ENCODE measurements at places on chromosomes 11 and 22.

DNA sequence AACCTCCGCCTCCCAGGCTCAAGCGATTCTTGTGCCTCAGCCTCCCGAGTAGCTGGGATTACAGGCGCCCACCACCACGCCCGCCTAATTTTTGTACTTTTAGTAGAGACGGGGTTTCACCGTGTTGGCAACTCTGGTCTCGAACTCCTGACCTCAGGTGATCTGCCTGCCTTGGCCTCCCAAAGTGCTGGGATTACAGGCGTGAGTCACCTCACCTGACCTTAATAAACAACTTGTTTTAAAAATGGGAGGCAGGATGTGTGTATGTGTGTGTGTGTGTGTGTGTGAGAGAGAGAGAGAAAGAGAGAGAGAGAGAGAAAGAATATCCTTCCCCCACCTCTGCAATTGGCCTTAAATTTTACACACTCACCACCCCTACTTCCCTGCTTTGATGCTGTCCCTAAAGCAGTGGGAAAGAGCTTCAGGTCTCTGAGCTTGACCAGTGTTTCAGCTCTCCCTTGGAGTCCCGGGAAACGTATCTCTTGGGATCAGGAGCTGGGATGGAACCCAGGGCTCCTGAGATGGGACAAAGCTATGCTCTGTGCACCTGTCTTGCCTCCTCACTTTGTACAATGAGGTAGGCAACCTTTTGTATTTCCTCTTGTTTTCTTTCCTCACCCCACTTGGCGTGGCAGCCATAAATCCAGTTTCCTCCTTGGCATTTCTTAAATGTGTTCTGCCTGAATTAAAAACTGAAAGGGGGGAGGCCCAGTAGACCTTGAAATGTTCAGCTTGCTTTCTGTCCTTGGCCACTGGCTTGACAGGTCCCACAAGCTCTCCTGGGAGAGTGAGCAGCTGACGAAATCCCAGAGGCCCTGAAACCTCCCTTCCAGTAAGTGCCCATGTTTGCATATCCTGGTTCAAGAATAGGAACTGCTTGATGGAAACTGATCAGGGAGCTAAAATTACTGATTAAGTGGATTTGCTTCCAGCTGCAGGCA lies 17.8 kb upstream of the XBP1 start:
- no peak for DNase-seq

DNA sequence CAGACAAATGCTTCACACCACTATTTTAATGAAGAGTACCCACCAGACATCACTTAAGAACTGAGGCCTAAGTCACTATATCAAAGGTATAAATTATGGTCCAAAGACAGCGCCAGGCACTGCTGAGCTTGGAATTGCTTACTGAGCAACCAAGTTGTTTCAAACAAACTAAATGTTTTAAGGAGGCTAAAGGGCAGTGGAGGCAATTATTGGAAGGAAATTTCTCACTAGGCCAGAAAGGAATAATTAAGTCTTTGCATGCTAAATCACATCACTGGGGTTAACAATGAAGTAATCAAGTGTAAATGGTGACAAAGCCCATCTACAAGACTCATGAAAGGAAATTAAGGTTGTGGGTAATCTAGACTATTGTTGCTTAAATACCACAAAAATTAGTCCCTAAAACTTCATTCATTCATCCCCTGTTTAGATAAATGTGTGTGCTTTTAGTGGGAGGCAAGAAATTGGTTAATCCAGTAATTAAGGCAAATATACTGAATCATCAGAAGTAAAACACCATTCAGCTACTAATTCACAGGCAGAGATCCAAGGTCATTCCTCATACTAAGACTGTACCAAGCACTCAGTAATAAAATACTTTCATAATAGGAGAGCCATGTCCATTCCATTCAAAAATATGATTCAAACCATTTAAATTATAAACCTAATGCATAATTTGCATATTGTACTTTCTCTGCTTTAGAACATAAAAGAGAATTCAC lies 21.2 kb downstream of the LGR4 start:
- no peak for DNase-seq

DNA sequence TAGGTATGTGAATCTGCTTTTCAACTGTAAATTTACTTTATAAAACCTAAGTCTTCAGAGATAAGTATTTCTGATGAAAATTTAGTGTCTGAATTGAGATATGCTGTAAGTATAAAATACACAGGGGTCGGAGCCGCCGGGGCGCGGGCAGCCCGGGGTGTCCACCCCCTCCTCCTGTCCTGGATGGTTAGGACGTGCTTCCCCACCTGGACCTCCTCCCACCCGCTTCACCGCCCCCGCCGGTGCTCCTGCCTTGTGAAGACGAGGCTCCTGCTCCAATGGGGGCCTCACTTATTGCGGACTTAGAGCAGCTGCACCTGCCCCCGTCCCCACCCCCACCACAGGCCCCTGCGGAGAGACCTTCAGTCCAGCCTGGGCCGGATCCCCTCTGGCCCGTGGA lies 21.3 kb upstream of the PHF21A start:
- DNase-seq, result no peak

DNA sequence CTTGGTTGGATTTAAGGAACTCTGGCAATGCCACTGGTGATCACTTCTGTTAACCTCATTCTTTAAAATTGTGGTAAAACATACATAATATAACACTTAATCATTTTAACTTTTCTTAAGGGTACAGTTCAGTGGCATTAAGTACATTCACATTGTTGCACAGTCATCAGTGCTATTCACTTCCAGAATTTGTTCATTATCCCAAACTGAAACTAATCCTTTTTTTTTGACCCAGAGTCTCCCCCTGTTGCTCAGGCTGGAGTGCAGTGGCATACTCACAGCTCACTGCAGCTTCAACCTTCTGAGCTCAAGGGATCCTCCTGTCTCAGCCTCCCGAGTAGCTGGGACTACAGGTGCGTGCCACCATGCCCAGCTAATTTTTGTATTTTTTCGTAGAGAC lies 10.6 kb downstream of the ELF5 start:
- DNase-seq, result no peak

GRCh38 chr22:46823654-46824053 lies 61.2 kb downstream of the TBC1D22A start:
- no peak for DNase-seq

GRCh38 chr22:23263651-23264555 lies 83.6 kb downstream of the BCR start:
- no peak for DNase-seq

- no peak for DNase-seq
Observed at GRCh38 chr11:119873761-119874421, 144.9 kb upstream of the NECTIN1 start.

DNA sequence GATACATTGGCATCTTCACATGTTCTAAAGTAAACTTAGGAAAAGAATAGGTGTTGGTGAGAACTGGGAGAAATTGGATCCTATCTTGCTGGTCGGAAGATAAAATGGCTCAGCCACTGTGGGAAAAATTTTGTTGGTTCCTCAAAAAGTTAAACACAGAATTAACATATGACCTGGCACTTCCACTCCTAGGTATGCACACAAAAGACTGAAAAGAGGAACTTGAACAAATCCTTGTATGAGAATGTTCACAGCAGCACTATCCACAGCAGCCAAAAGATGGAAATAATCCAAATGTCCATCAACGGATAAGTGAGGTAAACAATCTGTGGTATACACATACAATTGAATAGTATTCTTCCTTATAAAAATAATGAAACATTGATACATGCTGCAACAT lies 4.8 kb upstream of the TPH1 start:
- no peak for DNase-seq

DNA sequence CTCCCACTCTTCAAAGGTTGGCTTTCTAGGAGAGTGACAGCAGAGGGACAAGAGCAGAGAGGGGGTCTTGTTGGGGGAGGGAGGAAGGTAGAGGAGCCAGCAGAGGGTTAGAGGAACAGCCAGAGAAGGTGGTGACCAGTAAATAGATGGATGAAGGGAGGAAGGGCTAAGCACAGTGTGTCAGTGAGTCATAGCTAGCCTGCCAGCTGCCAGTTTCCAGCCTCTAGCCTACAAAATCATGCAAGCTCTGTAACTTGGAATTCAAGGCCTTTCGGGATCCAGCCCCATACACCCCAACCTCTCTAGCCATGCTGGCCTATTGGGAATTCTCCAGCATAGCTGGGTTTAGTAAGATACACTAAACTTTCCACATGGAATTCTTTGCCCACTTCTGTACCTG lies 147.4 kb upstream of the TEAD1 start:
- no peak for DNase-seq

DNA sequence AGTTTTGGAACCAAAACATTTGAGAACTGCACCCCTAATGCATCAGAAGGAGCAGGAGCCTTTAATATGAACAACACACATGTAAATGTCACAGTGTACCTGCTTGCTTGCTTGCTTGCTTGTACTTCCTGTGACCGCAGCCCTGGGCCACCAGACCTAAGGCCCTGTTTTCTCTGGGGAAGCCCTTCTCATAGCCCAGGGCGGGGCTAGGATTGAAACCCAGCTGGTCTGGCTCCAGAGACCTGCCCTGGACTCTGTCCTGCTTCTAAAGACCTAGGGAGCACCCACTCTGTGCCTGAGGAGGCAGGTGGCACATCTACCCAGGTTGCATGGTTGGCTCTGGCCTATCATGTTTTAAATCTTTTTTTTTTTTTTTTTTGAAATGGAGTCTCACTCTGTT lies 7.6 kb upstream of the MCM5 start:
- DNase-seq, result no peak

GRCh38 chr11:826836-827145 lies 928 bp upstream of the CRACR2B start:
- DNase-seq, result no peak

DNA sequence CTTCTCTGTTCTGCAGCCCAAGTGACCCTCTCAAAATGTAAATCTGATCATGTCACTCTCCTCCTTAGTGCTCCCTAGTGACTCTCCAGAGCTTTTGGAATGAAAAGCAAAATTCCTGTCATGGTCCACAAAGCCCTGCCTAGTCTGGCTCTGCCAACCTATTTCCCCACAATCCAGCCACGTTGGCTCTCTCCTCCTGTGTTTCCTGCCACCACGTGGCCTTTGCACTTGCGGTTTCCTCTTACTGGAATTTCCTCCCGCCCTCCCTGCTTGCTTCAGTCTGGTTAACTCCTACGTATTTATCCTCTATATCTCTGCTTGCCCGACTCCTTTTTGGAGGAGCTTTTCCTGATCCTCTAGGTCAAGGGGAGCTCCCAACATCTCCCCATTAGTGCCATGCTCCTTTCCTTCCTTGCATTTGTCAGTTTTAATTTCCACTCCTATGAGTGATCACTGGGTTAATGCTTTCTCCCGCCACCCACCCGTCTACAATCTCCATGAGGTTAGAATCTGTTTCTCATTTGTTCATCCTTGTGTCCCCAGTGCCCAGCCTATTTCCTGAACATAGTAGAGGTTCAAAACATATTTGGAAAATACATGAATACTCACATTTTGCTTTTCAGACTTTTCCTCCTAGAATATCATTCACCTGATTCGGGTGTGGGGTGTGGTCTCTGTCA lies 11.5 kb downstream of the NNMT start:
- no peak for DNase-seq

GRCh38 chr11:116376547-116376946 lies 396.2 kb downstream of the BUD13 start:
- DNase-seq, result no peak
